ENCODE measurements at places on chromosomes 7 and 10. TPM values are rescaled to one million over a fixed set of nuclear protein-coding genes. Genes with fewer than 3 reads are reported as not detected.

The PAX4 gene
- not detected for total RNA-seq

The TMEM72 gene
- total RNA-seq, result not detected

The CLDN4 gene
- total RNA-seq, result 0.16 TPM

The LAMB1 gene
- total RNA-seq, result 18.8 TPM

The CARD11 gene
- total RNA-seq, result not detected

The TMEM184A gene
- 3.3 TPM for total RNA-seq

The ACTR3C gene
- not detected for total RNA-seq

The CADPS2 gene
- total RNA-seq, result 2.1 TPM

The DKK1 gene
- total RNA-seq, result not detected

The TFR2 gene
- not detected for total RNA-seq

The FGF8 gene
- not detected for total RNA-seq

The C10orf67 gene
- not detected for total RNA-seq

The DCLRE1C gene
- 3.0 TPM for total RNA-seq

The CYP26C1 gene
- not detected for total RNA-seq

The FANK1 gene
- 0.24 TPM for total RNA-seq

The PLXNA4 gene
- total RNA-seq, result 0.33 TPM

The MOGAT3 gene
- not detected for total RNA-seq

The CTAGE8 gene
- 0.10 TPM for total RNA-seq

The CDC14C gene
- not detected for total RNA-seq

The IFIT1B gene
- not detected for total RNA-seq

The VPS26A gene
- 25.7 TPM for total RNA-seq

The NME8 gene
- total RNA-seq, result not detected

The FOXP2 gene
- total RNA-seq, result 7.9 TPM

The SERPINE1 gene
- total RNA-seq, result 11.4 TPM

The WEE2 gene
- total RNA-seq, result not detected

The UTF1 gene
- total RNA-seq, result not detected

The DDC gene
- total RNA-seq, result not detected

The TMEM229A gene
- total RNA-seq, result not detected

The SNCG gene
- total RNA-seq, result 2.5 TPM

The MNX1 gene
- total RNA-seq, result not detected

The MDFIC gene
- 11.0 TPM for total RNA-seq

The DPP6 gene
- total RNA-seq, result not detected

The MMRN2 gene
- 22.2 TPM for total RNA-seq

The CHN2 gene
- total RNA-seq, result 10.4 TPM

The ARHGAP21 gene
- total RNA-seq, result 53.7 TPM

The HOXA2 gene
- 0.38 TPM for total RNA-seq

The PTN gene
- 0.87 TPM for total RNA-seq

The CCDC172 gene
- not detected for total RNA-seq

The SCART1 gene
- total RNA-seq, result 1.4 TPM

The ARPC1A gene
- 38.0 TPM for total RNA-seq

The LHPP gene
- total RNA-seq, result 12.9 TPM

The GIMAP8 gene
- 7.7 TPM for total RNA-seq

The ANKRD1 gene
- total RNA-seq, result 143 TPM

The ABCB1 gene
- 0.22 TPM for total RNA-seq

The ZNF438 gene
- total RNA-seq, result 24.2 TPM

The OLAH gene
- 0.29 TPM for total RNA-seq

The C10orf53 gene
- not detected for total RNA-seq

The GNAT3 gene
- not detected for total RNA-seq

The WDR86 gene
- 0.31 TPM for total RNA-seq

The GBF1 gene
- 62.4 TPM for total RNA-seq

The WNT8B gene
- not detected for total RNA-seq

The GPNMB gene
- total RNA-seq, result 14.7 TPM

The ANKRD22 gene
- total RNA-seq, result not detected
